ENCODE measurements at places on chromosomes 13 and 19.

DNA sequence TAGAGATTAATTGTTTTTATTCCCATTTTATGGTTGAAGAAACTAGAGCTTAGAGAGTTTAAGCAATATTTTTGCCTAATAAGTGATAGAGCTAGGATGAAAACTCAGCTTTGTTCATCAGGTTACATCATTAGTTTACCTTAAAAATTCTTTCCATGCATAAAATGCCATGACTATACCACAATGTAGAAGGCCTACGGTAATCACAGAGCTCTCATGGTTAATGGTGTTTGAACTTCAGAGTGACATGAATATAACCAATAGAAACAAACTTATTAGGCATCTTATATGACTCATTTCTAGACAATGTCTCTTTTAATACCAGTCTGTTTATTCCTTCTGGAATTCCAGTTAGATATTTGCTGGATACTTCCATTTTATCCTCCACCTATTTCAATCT is 78.5 kb downstream of the FGF9 start:
- DNase-seq: no peak

- DNase-seq: no peak
Observed at GRCh38 chr13:23934520-23934919, 37.2 kb upstream of the C1QTNF9B start.

DNA sequence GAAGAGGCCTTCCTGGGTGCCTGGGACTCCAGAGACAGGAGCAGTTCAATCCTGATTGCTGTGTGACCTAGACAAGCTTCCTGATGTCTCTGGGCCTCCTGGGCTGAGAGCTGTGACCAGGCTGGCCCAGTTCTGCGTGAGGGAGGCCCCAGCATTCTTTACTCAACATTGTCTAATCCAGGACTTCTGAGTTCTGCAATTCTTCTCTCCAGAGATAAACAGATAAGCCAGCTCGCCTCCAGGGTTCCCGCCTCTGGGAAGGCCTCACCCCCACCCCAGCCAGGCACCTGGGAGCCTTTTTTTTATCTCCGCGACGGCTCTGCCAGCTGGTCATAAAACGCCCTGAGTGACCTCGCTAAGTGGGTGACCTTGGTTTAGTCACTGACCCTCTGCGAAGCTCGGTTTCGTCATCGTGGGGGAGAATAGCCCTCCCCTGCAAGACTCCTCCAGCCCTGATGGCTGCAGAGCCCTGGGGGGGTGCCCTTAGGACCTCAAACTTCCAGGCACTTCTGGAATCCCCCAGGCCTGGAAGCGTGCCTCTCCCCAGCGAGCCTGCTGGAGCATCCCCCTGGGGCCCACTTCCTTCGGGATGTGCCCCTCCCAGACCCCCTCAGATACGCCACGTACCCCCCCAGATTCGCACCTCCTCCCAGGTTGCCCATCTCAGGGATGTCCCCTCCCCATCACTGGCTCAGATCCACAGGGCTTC is 1.9 kb downstream of the SULT2B1 start:
- no peak for DNase-seq

DNA sequence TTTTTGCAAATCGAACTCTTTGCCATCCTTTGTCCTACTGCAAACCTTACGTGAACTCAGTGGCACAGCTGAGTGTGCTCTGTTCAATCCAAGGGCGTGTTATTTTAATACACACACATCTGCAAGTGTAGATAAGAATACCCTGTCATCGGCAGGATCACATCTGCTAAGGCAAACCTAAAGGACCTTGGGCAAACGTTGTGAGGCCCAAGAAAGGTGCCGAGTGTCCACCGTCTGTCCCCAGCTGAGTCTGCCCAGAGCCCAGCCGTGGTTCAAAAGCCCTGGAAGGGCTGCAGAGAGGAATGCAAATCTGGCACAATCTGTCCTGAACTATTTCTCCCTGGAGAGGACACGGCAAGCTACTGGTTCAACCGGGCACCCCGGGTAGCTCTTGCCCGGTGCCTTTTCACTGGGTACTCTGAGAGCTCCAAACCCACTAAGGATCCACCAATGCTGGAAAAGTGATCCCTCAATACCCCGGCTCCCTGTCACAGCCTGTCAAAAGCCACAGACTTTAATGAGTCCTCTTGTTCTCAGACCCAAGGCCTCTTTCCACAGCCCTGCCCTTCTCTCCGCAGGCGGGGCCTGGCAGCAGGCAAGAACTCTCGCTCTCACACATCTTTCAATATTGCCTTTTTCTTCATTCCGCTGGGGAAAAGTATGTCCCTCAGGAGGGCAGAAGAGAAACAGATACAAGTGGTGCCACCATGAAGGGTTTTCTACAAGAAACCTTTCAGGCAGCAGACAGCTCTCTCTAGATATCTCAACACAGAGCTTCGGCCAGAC is 17.0 kb downstream of the SLC7A1 start:
- no peak for DNase-seq

GRCh38 chr13:106507560-106508274 is 27.7 kb downstream of the EFNB2 start:
- DNase-seq: no peak

- no peak for DNase-seq
Observed at GRCh38 chr13:44601586-44601985, 25.5 kb upstream of the TSC22D1 start.

DNA sequence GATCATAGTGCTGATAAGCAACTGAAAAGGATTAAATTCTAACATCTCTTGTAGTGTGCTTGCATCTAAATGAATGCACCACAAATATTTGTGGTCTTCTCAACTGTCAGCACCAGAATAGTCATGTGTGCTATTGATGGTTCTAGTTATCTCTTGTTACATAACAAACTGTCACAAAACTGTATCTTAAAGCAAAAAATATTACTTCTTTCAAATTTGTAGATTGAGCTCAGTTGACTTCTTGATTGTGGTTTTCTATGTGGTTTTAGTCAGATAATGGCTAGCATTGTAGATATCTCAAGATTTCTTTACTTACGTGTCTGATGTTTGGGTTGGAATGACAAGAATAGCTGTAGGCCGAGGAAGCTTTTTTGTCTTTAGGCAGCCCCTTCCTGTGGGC is 431.3 kb downstream of the SLITRK6 start:
- DNase-seq: no peak

- DNase-seq: no peak
Observed at GRCh38 chr19:34734537-34735103, 577 bp downstream of the ZNF181 start.

- no peak for DNase-seq
Observed at GRCh38 chr13:99278200-99278599, 20.0 kb upstream of the GPR18 start.

DNA sequence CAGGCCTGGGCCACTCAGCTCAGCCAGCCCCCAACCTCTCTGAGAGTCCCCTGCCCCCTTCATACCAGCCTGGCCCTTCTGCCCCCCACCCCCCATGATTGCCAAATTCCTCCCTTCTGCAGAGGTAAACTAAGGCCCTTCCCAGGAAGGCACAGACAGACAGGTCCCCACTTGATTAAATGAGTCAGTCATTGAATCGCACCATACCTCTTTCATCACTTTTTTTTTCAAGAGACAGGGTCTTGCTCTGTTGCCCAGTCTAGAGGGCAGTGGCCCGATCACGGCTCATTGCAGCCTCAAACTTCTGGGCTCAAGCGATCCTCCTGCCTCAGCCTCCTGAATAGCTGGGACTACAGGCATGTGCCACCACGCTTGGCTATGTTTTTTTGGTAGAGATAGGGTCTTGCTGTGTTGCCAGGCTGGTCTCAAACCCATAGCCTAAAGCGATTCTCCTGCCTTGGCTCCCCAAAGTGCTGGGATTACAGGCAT is 6.0 kb downstream of the PODNL1 start:
- no peak for DNase-seq

GRCh38 chr19:3852614-3853254 is 16.1 kb downstream of the ZFR2 start:
- peak; percentile 41 for DNase-seq

- no peak for DNase-seq
Observed at GRCh38 chr19:47758443-47758804, 13.1 kb downstream of the NOP53 start.

GRCh38 chr19:1896508-1896907 is 8.7 kb upstream of the ADAT3 start:
- no peak for DNase-seq

- no peak for DNase-seq
Observed at GRCh38 chr19:58397533-58398037, 2.1 kb downstream of the RNF225 start.

DNA sequence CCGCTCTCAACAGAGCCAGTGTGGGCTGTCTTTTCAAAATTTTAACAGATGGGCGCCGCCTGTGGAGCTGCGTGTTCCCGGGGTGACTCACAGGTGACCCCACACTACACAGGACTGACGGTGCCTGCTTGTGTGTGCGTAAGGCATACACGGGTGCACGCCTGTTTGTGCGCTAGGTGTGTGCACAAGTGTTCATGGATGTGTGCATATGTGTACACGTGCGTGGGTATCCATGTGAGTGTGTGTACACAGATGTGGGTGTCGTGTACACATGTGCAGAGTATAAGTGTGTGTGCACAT is 92.7 kb upstream of the SOX1 start:
- no peak for DNase-seq

DNA sequence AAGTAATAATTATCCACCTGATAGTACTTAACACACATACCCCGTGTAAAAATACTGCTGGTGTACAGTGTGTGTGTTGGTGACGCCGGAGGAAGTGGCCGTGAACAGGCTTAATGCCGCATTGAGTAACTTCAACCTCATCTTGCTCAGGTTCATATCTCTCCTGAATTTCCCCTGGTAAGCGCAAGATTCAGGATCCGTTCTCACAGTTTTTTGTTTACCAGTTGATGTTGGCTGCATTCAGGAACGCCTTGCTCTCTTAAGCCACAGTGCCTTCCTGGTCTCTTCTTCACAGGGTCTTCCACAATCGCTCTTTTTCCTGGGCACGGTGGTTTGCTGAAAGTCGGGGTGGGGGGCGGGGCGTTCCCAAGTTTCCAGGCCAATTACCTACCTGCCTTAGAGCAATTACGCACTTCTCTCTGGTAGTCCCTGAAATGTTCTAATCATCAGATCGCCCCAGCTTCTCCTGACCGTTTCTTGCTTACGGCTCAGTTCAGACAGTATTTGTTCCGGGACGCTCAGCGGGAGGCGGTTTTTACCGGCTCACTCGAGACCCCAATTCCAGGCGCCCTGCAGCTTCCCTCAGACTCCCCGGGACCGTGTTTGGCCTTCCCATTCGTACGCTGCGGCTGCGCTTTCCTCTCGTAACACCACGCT is 706 bp upstream of the DNAJC3 start:
- peak; percentile 34 for DNase-seq

DNA sequence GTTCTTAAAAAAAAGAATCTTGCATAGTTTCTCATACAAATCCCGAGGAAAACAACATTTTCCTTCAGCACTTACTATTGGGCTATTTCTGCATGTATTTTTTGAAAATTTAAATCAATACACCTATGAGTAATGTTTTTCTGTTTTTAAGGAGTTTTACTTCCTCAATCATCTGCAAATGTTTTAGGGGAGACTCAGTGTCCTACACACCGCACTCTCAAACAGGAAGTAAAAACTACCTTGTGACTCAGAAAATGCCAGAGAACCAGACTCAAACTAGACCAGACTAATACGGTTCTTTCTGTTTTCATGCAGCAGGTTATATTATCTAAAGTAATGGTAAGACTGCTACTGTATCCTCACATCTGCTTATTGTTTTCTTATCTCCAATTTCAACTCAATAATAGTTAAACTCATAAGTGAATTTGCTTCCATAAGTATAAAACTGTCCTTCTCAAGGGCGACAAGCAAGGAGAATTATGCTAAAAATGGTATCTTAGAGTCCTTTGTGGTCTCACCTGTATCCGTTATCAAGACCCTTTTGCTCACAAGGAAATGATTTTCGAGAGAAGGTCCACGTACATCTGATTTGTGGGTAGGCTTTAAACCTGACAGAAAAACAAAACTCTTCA is 52.5 kb downstream of the FLT3 start:
- no peak for DNase-seq

DNA sequence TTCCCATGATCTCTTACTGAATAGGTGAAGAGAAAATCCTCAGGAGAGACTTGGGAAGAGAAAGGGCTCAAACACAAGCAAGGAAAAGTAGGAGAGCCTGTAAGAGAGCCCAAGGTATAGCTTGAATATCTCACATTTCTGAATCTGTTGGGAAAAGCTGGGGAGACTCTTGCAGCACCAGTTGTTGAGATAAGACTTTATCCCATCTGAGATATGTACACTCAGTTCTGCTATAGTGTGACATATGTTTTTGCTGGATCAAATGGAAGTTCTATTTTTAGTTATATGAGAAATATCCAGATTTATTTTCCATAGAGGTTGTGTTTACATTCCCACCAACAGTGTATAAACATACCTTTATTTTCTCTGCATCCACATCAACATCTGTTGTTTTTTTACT is 246.1 kb downstream of the NDFIP2 start:
- no peak for DNase-seq

DNA sequence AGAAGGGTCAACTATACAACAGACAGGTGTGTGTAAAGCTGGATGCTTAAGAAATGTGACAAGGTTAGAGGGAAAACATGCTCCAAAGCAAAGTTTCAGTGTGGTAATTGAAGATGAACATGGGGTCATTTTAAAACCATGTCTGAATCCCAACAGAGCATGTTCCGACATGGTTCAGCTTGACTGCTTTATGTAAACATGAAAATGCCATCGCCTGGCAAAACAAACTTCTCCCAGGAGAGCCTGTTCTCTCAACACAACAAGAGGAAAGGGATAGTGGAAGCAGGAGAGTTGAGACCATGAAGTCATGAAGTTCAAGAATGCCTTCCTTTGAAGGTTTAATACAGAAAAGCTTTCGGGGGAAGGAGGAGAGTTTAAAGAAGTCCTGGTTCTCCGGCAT is 85.8 kb downstream of the EPSTI1 start:
- DNase-seq: no peak

GRCh38 chr13:79943346-79944023 is 397.4 kb downstream of the SPRY2 start:
- DNase-seq: no peak

GRCh38 chr13:51802631-51803418 is 1.1 kb downstream of the DHRS12 start:
- DNase-seq: no peak

GRCh38 chr19:17687857-17688784 is at the start of gene UNC13A:
Gene UNC13A (minus strand): TSS chr19:17688354. CDS start chr19:17688199, 155 bp downstream.
- DNase-seq: peak; percentile 21

DNA sequence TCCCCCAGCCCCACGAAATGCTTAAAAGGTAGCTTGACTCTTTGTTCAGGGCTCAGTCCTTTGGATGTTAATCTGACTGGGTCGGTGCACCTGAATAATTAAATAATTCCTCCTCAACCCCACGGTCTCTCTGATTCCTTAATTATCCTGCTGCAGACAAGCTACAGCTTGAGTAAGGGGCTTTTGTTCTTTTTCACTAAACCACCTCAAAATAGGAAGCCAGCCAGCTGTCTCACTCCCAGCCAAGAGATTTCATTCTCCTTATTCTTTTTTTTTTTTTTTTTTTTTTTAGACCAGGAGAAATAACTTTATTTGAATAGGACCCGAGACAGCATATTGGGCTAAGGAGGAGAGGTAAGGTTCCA is 7.9 kb upstream of the FCGBP start:
- no peak for DNase-seq

DNA sequence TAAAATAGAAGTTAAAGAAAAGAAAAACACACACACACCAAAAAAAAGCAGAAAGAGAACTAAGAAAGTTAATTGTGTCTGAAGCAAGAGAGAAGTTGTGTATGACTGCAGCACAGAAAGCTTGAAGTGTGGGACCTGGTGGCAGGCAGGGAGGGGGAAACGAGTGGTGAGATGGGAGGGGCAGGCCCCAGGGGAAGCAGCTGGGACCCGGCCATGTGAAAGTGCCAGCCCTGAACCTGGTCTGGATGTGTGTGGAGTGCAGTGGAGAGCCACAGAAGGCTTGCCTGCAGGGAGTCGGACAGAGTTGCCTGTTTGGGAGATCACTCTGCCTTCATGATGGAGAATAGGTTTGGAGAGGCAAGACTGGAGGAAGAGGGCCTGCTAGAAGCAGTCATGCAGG is 199.0 kb downstream of the GGACT start:
- no peak for DNase-seq

- DNase-seq: no peak
Observed at GRCh38 chr13:51396352-51396751, 56.5 kb downstream of the INTS6 start.
